ENCODE measurements at places on chromosomes 2 and 18.

- no peak for DNase-seq
These were observed 59.2 kb downstream of the BCL2 start for GRCh38 chr18:63260380-63260754.

DNA sequence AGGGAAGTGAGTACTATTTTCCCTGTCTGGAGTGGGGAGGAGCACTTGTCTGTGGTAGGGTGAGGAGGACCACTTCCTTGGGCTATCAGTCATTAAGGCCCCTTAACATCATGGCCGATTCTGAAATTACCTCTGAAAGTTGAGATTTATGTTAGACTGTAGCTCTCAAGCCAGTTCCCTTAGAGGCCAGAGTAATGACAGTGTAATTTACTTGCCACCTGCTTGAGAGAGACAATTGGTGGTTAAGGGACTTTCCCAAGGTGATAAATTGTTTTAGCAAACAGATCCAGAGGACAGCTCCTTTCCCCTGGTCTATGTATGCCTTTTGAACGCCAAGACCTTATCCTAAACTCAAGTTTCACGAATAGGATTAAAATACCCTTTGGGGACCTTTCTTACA lies 56.1 kb downstream of the NEDD4L start:
- no peak for DNase-seq

GRCh38 chr2:241555711-241556110 lies 2.8 kb upstream of the BOK start:
- no peak for DNase-seq

DNA sequence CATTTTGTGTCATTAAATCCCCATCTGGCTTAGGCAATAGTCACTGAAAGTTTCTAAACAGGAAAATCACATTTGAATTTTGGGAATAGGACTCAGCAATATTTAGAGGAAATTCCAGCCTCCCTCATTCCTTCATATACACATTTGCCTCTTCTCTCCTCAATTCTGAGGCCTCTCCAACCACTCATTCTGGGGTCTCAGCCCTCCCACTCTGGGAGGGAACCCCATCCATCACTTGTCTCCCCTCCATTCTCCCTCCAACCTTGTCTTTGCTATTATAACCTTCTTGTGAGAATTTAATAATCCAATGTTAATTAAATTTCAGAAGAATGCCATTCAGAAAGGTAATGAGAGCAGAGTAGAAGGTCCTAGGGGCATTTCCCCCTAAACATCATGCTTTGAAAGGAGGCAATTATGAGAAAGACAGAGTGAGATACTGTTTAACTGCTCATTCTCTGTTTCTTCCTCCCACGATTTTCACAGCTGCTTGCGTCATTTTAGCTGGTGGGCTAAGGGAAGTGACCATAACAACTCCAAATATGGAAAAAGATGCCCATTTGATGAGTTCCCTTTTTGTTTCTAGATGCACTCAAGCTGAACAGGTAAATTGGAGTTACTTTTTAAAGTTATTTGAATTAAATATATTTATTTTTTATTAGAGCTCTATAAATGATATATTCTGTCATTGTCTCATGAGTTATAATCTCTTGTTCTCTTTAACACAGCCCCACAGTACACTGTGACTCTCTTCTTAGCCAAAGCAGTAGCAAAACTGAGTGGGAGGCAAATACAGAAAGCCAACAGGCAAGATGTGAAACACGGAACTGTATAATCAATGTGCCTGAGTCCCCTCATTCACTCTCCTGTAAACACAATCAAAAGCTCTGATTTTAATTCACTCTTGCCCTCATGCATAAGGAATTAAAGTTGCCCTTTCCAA lies 135.1 kb downstream of the DLGAP1 start:
- no peak for DNase-seq

- DNase-seq = no peak
These were observed 117.6 kb upstream of the OTOS start for GRCh38 chr2:240257940-240258580.

DNA sequence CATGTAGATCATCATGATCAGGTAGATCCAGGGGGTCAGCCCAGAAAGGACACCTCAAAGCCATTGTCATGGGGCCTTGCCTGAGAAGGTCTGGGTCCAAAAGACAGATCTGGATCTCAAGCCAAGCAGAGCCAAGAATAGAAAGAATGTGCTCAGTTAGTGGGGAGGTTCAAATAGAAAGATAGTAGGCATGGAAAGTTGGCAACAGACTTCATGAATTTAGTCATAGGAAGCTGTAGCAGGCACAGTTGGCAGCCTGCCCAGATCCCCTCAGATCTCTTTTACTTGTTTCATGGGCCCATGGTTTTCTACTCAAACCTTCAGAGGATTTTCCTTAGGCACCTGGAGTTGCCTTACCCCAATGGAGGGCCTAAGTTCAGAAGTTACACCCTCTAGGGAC lies 767.0 kb downstream of the SLC4A3 start:
- DNase-seq = no peak

Measured in left forelimb (tissue), 1 donor.